Activated T-helper 2 cell treated with anti-CD3 and anti-CD28 coated beads, Interferon-gamma antibody, Interleukin-2, Interleukin-4, amounts not matched to agents 10 μg/mL and 5 μg/mL and 100 μg/mL, durations not matched to agents 14 hours and 24 hours and 36 hours (primary cell): ENCODE measurements at places on chromosomes 7 and 10.

GRCh38 chr7:4663239-4664018, 18.7 kb upstream of the FOXK1 start:
- DNase-seq: no peak

DNA sequence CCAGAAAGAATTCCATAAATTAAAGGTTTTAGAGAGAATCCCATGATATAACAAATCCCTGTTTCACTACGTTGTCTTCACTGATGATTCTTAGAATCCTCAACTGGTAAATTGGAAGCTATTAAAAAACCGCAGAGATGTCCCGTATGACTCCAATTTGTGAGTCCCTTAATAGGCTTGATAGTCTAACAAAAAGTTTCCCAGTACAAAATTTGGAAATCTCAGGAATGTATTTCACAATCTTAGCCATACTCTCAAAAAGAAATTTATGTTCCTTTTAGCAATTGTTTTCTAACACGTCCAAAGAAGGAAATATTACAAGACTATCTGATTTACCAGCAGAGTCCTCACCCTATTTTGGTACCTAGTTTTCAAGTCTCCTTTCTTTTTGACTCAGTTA, 2.5 kb downstream of the TES start:
- no peak for DNase-seq

- no peak for DNase-seq
Measured at GRCh38 chr7:130047831-130048230, 3.3 kb downstream of the ZC3HC1 start.

GRCh38 chr7:139230484-139230773, 608 bp upstream of the UBN2 start:
- DNase-seq: no peak

GRCh38 chr10:91088300-91089140, 131.9 kb upstream of the PCGF5 start:
- DNase-seq: no peak

DNA sequence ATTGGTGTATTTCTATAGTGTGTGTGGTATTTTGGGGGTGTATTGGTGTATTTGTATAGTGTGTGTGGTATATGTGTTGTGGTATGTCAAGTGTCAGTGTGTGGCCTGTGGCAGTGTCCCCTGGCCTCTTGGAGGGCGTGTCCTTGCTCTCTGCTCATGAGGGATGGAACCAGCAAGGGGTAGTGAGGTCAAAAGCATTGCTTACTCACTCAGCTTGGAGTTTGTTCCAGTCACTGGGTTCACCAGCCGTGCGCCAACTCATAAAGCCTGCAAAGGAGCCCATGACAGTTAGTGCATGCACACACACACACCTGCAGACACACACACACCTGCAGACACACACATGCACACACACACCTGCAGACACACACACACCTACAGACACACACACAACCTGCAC, 4.3 kb upstream of the TRPV6 start:
- DNase-seq: no peak

DNA sequence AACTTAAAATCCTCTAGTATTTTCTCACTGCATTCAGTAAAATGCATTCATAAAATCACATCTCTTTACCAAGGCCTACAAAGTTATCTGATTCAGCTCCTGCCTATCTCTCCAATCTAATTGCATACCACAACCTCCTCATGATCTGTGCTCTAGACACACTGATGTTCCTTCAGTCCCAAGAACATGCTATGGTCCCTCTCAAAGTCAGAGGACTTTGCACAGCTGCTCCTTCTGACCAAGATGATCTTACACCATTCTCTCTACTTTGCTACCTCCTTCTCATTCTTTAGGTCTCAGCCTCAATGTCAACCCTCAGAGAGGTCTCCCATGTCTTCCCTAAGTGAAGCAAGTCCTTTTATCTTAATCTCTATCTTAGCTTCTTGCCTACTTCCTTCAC, 45.5 kb downstream of the CAV1 start:
- no peak for DNase-seq
